Urothelium cell line (cell line): ENCODE measurements at places on chromosomes 16 and 17.

DNA sequence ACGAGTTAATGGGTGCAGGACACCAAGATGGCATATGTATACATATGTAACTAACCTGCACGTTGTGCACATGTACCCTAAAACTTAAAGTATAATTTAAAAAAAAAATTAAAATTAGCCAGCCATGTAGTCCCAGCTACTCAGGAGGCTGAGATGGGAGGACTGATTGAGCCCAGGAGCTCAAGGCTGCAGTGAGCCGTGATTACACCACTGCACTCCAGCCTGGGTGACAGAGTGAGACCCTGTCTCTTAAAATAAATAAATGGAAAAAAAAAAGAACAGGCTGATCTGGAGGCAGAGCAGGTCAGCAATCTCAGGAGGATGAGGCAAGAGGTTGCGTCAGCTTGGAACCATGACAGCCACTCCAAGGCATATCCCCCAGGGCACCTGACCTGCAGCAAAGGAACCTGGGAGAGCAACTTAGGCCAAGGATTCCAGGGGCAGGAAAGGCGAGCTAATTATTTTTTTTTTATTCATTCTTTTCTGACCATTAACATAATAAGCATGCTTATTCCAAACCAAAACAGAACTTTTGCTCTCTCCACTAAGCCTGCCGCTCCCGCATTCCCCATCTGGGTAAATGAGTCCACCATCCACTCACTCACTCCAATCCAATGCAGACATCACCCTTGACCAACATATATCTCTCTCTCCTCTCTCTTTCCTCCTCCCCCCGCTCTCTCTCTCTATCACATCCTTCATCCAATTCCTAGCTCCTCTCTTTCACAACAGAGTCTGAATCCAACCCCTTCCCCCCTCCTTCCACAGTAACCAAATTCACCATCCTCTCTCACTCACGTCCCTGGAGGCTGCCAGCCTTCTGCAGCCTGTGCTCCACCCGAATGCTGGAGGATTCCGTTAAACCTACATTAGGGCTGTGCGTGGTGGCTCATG is 47.7 kb downstream of the TK2 start:
- no peak for DNase-seq

DNA sequence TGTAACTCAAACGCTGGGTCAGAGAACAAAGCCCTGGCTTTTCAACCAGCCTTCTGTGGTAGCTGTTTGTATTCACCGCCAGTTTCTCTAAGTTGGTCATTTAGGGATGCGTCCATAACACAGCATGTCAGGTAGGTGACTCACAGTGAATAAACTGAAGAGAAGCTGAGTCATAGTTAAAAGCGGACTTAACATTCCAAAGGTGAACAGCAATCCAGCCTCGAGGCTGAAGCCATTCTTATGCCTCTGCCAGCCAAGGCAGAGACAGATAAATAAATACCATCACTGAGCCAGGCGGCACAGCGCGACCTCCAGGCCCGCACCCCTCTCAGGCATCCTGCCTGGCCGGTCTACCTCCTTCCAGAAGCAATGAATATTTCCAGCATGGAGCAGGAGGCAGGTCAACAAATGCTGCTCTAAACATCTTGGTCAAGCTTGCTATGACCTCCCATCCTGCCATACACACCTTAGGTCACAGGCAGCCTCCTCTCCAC is 12.4 kb upstream of the CACNG4 start:
- peak; percentile 91 for DNase-seq

DNA sequence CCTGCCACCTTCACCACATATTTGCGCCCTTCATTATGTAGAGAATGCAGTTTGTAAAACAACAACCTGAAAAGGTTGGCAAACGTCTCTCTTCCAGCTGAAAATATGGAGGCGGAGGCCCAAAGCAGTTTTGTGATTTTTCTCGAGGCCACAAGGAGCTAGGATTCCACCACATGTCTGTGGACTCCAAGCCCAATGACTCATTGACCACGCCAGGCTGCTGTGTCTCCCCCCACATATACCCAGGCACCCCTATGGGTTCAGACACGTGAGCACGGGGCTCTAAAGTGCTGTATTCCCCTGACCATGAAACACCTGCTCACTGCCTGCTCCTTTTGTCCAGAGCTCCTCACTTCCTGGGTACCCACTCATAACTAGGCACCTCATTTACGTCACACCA is 121.4 kb upstream of the CDH5 start:
- DNase-seq = peak; percentile 31

- DNase-seq = no peak
These were observed 859.1 kb upstream of the GOT2 start for GRCh38 chr16:59593194-59593661.

DNA sequence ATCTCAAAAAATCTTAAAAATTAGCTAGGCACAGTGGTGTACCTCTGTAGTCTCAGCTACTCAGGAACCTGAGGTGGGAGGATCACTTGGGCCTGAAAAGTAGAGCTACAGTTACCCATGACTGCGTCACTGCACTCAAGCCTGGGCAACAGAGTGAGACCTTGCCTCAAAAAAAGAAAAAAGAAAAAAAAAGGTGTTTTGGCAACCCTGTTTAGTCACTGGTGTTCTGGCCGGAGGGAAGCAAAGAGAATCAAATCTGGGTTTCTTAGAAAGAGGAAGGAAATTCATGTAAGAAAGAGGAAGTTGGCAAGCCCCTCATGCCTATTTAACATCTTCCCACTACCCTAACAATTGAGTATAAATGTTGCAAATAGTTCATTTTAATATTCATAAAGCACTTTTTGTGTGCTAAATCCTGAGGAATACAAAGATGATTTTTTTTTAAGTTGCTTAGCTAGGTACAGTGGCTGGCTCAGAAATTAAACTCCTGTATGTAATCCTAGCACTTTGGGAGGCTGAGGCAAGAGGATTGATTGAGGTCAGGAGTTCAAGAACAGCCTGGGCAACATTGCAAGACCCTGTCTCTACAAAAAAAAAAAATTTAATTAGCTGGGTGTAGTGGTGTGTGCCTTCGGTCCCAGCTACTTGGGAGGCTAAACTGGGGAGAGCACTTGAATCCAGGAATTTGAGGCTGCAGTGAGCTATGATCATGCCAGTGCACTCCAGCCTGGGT is 6.5 kb upstream of the USP32 start:
- no peak for DNase-seq

DNA sequence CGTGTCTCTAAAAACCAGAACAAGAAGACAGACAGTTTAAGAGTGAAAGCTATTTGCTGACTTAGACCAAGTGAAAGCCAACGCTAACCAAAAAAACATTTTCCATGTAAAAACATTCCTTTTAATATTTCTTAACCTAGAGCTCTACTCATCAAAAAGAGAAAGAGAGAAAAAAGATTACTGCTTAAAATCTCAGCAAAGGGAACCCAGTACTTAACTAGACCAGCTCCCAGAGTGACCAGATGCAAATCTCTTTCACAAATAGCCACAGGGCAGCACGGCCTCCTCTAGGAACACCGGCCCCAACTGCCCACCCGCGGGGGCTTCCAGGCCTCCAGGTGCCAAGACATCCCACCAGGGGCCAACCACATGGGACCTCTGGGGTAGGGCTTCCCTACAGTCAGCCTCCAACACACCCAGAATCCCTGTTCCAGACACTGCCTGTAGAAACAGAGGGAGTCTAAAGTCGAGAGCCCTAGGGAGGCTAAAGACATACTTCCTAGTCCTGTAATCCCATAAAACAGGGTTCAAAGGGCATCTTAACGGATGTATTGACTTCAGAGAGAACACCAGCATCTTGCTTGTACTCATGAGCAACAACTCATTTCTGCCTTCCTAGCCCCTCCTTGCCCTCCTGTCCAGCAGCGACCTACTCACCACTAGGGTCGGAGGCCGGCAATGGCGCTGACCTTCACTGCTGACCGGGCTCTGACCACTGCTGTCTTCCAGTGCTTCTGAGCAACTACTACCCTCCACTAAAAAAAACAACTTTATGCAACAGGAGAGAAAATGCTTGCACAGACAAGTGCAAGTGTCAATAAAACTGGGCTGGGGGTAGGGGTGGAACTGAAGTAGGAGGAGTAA is 21.3 kb downstream of the ZCCHC14 start:
- no peak for DNase-seq

DNA sequence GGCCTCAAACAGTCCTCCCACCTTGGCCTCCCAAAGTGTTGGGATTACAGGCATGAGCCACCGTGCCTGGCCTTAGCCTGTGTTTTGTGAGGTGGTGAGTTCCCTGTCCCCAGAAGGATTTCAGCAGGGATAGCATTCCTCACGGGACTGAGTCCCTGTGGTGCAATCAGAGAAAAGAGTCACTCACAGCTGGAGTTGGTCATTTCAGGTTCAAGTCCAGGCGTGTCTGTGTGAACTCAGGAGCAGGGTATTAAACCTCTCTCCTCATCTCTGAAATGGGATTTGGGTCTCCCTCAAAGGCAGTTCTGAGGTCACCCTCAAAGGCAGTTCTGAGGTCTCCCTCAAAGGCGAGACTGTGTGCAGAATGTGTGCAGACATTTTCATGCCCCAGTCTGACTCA is 28.6 kb downstream of the NPTX1 start:
- no peak for DNase-seq

DNA sequence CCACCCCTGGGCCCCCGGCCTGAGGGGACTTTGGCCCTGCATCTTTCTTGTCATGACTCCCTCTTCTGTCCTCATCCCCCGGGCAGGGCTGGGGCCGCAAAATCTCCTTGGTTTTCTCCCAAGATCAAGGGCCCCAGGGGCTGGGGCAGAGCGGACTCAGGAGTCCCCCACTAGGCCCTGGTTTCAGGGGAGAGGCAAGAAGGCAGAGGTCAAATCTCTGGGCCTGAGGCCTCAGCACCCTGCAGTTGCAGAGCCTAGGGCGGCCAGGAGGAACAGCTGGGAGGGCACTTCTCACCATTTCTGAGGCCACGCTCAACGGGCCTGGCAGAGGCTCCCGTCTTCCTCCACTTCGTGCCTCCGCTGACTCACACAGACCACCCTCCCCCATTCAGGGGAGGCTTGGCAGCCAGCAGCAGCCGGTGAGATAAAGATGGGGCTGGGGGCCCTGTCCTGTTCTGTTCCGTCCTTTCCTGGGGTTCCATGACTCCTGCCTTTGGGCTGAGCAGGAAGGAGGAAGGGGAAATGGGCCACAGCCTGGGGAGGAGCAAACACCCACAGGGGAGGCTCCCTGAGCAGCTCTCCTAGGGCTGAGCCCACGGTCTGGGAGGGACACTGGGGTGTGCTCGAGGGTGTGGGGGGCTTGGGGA is 12.4 kb downstream of the ZSCAN10 start:
- peak; percentile 57 for DNase-seq
